Adipocyte (in vitro differentiated cells): ENCODE measurements at places on chromosomes 6 and 20.

DNA sequence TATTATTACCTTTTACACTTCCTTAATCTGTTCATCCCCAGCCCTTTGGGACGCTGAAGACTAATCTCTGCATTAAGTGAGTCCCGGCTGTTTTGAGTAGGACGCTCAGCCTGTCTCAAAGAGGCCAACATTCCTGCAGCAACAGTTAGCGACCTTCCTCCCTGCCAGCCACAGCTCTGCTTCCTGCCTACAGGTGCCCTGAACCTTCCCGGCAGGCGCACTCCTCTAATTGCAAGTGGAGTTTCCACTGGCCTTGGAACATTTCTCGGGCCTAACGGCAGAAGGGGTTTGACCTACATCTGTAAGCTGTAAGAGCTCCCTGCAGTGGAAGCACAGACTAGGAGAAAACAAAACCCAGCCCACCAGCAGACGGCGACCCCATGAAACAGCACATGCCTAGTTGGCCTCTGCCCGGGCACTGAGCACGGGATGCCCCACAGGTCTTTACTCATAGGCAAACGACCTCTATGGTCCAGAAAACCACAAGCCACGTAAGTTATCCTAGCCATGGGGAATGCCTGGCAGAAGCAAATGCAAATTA is 137.9 kb downstream of the DTNBP1 start:
- DNase-seq, result no peak

GRCh38 chr6:4185419-4185818 is 50.0 kb upstream of the ECI2 start:
- no peak for DNase-seq

- no peak for DNase-seq
Observed at GRCh38 chr6:168414336-168415097, 26.5 kb upstream of the SMOC2 start.

DNA sequence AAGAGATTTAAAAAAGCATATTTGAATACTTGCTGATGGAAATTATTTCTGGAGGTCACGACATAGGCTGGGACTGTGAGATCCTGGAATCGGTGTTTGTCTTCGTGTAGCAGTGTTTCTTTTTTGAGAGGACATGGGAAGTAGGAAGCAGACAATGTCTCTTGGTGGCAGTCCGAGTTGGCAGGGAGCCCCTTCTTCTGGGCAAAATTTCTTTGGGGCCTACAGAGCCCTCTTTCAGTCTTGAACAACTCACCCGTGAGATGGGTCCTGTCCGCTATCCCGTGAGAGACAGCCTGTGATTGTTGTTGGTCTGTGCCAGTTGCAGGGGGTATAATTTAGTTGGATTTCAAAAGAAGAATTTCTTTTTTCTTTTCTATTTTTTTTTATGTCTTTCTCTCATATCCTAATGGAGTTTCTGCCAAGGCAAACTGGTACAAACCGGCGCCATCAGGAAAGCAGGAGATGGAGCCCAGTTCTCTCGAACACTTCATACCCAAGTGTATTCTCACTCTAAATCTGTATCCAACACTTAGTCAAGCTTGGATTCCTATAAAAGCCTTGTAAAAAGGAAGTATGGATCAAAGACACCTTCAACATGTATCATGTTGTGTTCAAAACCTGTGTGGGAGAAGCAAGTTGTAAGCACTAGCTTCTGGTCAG is 785.1 kb downstream of the MAFB start:
- no peak for DNase-seq

GRCh38 chr6:25179051-25179778 is 100.0 kb upstream of the CARMIL1 start:
- peak; percentile 77 for DNase-seq

DNA sequence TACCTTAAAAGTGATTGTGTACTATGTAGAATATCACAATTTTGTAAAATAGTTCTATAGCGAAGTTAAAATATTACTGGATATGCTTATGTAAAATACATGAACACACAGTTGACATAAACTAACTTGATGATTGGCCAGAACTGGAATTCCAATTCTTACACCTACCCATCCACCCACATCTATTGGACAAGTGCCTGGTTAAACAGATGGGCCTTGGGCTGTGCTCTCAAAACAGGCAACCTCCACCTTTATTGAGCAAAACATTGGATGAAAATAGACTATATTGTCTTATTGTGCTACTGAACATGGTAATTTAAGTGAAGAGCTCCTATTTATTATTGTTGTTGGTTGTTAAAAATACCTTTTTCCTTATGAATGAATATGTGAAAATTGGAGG is 154.0 kb upstream of the FLRT3 start:
- DNase-seq, result no peak

- DNase-seq, result no peak
Observed at GRCh38 chr20:47490795-47491194, 10.9 kb upstream of the NCOA3 start.

- DNase-seq, result peak; percentile 55
Observed at GRCh38 chr20:4082406-4083097, 67.2 kb upstream of the RNF24 start.

DNA sequence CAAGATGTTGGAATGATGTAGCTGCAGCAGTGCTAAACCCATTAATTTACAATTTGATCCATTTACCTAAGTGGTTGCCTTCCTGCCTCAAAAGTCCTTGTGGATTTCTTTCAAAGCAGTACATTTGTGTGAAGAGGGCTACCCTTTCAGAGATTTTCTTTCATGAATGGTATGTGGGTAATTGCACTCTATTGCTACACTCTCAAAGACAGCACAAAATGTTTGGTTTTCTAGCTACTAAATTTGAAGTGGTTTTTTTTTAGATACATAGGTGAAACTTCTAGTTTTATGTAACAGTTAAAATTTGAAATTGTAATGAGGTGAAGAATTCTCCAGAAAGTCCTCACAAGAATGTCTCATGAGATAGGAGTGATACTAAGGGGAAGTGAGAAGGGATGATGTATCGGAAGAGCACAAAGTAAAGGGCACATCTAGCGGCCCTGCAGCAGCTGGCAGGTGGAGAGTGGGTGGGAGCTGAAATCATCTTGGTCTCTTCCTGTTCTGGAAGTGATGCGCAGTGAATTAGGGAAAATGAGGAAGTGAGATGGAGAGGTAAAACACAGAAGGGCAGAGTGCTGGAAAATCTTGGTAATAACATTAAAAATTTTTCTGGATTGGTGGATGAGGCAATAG is 236.8 kb upstream of the MAN1A1 start:
- DNase-seq, result no peak

GRCh38 chr6:20092071-20092566 is 120.2 kb downstream of the MBOAT1 start:
- DNase-seq, result peak; percentile 73

DNA sequence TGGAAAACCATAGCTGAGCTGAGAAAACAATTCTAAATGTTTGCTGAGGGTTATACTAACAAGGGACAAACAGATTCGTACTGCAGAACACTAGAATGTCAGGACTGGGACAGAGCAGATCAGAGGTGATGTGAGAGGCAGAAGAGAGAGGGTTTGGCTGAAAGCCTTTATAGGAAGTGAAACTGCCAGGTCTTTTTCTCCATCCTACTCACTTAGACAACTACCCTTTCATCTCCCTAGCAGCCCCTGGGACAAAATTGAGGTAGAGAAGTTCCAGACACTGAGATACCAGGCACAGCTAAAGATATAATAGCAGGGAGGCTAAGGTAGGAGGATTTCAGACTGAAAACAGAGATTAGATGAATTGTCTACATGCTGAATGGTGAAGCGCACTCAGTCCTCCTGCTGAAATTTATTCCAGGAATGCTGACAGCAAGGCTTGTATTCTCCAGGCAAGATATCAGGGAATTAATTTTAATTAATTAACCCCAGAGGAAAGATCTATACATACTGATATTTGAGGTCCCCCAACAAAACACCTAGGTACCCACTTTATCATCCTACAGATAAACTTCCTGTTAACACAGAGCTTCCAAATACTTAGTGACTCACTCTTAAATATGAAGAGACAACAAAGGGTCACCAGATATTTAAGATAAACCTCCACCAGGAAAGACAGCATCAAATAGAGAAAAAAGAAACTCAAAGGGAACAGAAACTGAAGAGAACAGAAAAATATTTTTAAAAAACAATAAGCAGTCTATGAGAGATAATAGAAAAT is 12.6 kb upstream of the EIF2S2 start:
- DNase-seq, result no peak

- no peak for DNase-seq
Observed at GRCh38 chr6:31422587-31422986, 19.2 kb downstream of the MICA start.

- DNase-seq, result no peak
Observed at GRCh38 chr6:108463784-108464183, 96.9 kb upstream of the FOXO3 start.

GRCh38 chr20:49593466-49594142 is 25.7 kb upstream of the PTGIS start:
- DNase-seq, result no peak

DNA sequence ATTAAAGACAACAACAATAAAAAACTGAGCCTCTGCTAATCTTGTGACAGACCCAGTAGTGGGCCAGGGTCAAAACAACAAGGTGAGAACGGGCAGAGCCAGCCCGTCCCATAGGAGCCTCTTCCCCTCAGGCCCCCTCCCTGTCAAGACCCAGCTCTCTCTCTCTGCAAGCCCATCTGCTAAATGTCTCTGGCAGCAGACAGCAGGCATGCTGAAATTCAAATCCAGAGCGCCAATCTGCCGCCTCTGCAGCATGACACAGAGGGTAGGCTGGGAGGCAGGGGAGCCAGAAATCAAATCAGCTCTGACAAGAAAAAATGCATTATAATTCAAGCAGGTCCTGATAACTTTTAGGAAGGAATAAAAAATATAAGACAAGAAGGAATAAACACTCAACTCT is 26.3 kb downstream of the METTL24 start:
- peak; percentile 61 for DNase-seq

- no peak for DNase-seq
Observed at GRCh38 chr6:11392778-11393507, 144.6 kb upstream of the TMEM170B start.

DNA sequence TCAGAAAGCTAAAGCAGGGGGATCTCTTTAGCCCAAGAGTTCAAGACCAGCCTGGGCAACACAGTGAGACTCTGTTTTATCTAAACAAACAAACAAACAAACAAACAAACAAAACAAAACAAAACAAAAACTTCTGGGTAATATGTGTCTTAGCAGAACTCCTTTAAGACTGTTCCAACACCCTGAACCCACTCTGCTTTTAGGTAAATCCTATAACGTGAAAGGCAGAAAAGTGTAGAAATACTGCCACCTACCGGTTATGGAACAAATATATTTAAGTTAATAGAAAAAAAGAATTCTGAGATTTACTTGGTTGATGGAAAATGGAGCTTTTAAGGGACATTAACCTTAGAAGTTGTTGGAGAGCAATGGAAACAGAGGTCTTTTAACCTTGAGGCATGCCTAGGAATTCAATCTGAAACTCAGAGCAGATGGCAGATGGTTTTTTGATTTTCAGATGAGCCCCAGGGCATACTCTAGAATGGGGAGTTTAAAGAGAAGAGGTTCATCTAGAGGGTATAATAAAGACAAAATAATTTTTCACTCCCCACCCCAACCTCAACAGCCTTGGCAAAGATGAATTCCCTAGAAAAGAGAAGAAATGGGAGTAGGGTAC is 38.5 kb downstream of the SOD2 start:
- peak; percentile 91 for DNase-seq

DNA sequence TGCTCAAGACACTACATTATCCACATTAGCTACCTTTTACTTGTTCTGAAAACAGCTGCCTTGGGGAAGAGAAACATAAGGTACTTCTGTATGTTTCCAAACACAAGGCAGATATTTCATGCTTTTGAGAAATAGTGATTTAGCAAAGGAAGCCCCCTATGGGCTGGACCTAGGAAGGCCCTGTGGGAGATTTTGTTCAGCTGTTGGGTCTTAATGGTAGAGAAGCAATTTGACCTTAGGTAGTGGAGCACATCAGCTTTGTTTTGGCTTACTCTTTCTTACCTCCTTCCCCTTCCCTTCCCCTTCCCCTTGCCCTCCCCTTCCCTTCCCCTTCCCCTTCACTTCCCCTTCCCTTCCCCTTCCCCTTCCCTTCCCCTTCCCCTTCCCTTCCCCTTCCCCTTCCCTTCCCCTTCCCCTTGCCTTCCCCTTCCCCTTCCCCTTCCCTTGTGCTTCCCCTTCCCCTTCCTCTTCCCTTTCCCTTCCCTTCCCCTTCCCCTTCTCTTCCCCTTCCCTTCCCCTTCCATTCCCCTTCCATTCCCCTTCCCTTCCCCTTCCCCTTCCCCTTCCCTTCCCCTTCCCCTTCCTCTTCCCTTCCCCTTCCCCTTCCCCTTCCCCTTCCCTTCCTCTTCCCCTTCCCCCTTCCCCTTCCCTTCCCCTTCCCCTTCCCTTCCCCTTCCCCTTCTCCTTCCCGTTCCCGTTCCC is 84.6 kb downstream of the ANKS1A start:
- no peak for DNase-seq

GRCh38 chr20:50484271-50484976 is 25.8 kb upstream of the PTPN1 start:
- DNase-seq, result no peak

- DNase-seq, result peak; percentile 92
Observed at GRCh38 chr6:108557494-108558371, 3.0 kb upstream of the FOXO3 start.

DNA sequence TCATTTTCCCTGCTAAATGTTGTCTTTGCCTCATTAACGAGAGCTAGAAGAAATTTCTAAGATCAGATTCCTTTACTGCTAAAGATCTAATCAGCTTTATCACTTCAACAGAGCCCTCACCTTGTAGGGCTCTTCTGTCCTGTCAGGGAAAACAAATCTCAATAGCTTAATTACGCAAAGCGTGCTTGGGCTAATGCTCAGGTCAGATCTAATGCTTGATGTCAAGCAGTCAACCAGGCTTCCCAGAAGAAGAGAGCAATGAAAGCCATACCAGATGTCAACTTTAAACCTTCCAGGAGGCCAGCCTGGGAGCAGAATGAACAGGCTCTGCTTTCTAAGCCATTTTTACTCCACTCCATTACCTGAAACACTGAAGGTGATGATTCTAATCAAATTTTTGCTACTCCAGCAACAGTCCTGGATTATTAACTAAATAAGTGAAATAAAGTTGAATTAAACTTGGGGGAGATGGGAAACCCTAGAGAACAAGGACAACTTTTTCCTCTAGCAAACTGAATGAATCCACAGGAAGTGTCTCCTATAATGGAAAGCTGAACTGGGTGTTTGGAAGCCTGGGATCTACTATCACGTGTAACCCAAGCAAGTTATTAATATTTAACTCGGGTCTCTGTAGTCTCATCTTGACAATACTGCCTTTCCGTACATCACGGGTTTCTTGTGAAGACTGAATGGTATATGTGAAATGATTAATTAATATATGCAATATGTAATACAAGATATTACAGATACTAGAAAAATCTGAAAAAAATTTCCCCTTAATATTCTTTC is 273.7 kb downstream of the PTPRK start:
- DNase-seq, result no peak

DNA sequence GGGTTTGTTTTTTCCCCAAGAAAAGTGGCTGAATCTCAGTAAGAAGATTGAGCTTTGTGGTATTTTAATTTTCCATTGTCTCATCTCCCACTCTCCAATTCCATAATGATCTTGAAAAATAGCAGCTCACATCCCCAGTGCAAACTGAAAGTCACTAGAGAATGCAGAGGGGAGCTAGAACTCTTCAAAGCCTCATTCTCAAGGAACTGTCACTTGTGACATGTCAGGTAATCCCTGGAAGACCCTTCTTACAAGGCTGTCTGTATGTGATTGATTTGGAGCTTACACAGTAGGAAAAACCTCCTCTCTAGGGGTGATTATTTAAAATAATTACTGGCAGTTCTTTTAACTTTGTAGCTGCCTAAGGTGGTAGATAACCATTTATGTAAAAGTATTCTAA is 420.4 kb downstream of the CDH26 start:
- no peak for DNase-seq

- no peak for DNase-seq
Observed at GRCh38 chr6:136252441-136252840, 2.3 kb upstream of the MTFR2 start.

- peak; percentile 61 for DNase-seq
Observed at GRCh38 chr6:12420626-12421025, 130.5 kb downstream of the EDN1 start.
